Activated CD8-positive, alpha-beta memory T cell treated with anti-CD3 and anti-CD28 coated beads, Interleukin-2, amount 50 U/mL, for 48 hours (primary cell): ENCODE measurements at places on chromosomes 1 and 21.
A peak's percentile ranks its signal among the peaks of the same experiment; 100 is the strongest.

DNA sequence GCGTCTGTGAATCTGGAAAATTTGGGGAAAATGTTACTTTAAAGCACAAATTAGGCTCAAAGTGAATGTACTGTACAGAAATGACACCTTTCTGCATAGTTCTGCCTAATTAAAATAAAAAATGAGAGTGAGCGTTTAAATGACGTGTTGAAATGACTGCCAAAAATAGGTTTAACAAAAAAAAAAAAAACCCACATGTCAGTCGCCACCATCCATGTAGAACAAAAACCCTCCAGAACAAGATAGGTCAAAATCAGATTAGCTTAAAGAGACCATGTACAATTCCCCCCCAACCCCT, 745 bp downstream of the PARP1 start:
- no peak for DNase-seq

- DNase-seq, result peak; percentile 83
Observed at GRCh38 chr1:109113590-109114341, at the start of gene ELAPOR1. Gene ELAPOR1, plus strand, starts transcription at chr1:109114115. Its CDS starts 69 bp downstream, at chr1:109114184.

- no peak for DNase-seq
Observed at GRCh38 chr1:71154429-71154828, 73.6 kb upstream of the ZRANB2 start.

GRCh38 chr1:154863315-154864174, 6.5 kb downstream of the KCNN3 start:
- no peak for DNase-seq

GRCh38 chr1:87176087-87176486, 152.6 kb upstream of the LMO4 start:
- DNase-seq, result no peak

DNA sequence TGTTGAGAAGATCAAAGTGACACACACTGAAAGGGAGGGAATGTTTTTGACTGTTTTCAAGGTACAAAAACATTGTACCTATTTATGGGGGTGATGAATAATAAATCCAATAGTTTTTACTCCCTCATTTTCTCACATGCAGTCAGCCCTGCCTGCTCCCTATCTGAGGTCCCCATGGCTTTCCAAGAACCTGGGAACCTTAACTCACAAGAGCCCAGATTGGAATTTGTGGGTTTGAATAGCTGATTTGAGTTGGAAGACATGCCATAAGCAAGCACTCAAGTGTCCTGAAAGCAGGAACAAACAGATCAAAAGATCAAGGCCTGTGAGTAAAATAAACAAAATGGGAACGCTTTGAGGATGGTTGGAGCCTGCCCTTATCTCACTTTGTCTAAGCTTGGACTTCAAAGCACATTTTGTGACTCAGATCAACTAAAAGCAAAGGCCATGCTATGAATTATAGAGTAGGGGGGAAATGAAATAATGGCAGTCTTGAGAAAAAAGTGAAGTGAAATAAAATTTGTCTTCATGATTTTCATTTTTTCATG, 136.6 kb downstream of the LYPLAL1 start:
- no peak for DNase-seq

- no peak for DNase-seq
Observed at GRCh38 chr21:18274370-18274769, 29.7 kb downstream of the CHODL start.

DNA sequence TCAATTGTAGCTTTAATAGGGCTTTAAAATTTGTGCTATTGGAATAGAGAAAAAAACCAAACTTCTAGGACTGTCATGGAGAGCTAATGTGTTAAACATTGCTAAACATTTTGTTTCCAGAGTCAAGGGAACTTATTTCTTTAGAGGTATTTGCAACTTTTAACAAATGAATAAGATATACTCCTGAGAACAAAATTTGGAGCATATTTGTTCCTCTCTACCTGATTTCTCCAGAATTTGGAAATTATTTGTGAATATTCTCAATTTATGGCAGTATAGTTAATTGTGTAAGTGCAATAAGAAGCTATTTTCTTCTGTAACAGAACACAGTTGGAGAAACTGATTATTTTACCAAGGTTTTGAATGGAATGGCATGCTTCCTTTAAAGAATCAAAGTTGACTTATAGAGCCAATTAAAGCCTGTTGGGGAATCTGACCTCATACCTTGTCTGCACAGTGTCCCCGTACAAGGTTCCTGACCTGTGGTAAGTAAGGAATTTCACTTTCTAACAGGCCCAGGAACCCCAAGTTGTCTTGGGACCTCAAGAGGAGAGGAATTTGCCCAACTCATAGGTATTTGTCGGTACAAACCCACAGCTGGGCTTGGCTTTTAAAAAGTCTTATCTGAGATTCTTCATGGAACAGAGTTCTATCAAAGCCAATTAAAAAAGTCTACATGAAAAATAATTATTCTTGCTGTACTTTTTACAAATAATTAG, 72.6 kb upstream of the CSF1 start:
- DNase-seq, result no peak

DNA sequence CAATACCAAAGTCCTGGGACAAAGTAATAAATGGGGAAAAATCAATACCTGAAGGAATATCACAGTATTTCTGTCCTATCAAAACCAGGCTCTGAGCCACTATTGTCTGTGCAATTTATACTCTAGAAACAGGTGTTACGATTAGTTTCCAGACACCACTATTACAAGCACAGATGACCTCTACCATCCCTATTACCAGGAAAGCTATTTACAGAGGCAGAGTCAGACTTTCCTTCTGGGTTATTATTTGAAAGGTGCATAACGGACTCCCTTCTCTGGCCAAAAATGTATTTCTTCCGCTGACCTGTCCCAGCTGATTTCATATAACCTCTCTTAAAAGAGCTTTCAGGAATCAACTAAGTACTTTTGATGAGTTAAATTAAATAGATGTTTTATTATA, 154.6 kb upstream of the LRRC7 start:
- no peak for DNase-seq

GRCh38 chr1:203085528-203086406, at the start of gene MYOG:
Gene MYOG, minus strand, starts transcription at chr1:203086012. Its CDS starts 51 bp downstream, at chr1:203085961.
- no peak for DNase-seq

DNA sequence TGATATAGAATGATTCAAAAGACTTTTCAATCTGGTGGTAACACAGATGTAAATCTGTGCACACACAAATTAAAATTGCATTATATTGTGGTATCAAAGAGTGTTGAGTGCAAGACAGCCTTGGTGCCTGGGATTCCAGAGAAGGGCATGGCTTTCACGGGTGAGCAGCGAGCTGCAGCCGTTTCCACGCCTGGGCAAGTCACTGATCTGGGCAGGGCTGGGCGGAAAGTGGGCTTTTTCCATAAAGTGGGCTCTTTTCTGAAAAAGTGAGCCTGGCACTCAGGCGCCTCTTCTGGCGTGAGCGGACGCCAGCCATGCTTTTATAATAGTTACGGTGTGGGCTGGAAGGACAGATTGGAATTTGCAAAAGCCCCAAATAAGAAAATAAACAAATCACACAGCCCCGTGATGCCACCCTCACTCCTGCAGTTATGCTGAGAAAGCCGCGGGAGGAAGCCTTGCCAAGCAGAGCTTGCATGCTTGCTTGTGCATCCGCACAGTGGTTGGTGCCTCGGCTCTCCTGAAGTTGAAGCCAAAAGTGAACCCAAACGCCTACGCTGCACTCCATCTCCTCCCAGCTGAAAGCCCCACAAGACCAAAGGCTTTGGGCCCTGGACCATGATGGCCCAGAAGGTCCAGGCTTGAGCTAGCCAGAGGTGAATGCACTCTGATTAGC, 7.1 kb upstream of the C1orf115 start:
- no peak for DNase-seq
